ENCODE measurements at places on chromosomes 3 and 15.

DNA sequence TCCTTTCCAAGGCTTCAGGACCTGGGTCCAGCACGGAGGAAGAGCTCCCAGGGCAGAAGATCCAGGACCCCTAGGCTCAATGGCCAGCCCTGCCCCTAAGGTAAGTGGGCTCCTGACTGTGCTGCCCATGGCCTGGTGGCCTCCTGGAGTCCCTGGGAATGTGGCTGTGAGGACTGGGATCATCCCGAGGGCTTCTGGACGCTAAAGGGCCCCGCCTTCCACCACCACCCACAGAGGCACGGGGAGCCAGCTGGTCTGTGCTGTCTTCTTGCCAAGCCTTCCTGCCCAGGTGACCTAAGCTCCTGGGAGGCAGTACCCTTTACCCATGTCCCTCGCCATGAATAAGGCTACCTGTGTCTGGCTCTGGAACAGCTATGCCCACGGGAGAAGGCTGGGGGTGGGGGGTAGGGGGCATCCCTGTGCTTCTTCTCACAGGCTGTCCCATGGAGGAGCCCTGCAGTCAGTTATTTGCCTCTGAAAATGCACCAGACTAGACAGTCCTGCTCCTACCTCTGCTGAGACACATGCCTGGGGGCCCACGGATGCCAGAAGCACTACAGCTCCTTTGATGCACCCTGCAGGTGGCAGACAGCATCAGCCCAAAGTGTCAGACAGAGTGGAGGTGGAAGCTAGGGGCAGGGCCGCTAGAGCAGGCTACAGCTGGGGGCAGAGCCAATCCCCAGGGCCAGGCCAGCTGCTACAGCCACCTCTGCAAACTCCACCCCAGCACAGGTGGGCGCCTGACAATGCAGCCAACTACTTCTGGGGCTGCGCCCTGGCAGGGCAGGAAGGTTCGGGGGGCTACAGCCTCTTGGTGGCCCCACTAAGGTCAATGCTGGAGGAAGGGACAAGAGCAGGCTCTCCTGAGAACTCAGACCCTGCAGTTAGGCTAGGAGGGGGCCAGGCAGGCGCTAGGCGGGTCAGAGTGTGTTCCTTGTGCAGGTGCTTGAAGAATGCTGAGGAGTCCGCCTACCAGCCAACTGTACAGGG is 90.9 kb downstream of the SEC22A start:
- no peak for DNase-seq

DNA sequence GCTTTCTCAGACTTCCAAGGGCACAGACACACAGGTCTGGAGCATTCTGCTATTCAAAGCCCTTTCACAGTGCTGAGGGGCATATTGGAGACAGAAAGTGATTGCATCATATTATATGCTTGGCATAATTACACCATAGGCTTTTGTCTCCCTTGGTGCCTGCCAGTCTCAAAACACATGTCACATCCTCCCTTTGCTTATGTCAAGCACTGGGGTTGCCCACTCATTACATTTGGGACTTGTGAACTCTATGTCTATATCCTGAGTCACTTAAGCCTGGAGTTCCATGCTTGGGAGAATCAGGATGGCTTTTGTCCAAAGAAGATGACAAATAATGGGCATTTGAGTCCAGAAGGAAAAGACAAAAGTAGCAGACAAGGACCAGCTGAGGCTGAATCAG is 12.3 kb upstream of the PDZRN3 start:
- DNase-seq: no peak

- no peak for DNase-seq
These were observed 15.8 kb downstream of the BOC start for GRCh38 chr3:113227146-113227545.

GRCh38 chr3:157099326-157100095 is 60.4 kb downstream of the CCNL1 start:
- DNase-seq: no peak

DNA sequence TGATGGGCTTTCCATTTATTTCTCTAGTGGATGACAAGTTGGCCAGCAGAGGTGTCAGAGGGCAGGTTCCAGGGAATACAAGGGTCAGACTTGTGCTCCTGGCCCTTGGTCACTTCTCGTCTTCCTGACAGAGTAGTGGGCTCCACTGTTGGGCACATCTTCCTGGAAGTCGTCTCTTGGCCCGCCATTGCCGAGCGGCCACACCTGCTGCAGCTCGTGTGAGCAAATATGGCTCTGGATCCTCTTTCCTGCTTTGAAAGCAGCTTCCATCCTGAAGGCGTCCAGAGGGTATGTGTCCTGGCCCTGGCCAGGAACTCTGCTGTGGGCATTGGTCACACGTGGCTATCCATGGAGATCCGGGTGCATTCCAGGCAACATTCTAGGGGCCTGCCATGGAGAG is 100.2 kb downstream of the SNRPN start:
- DNase-seq: no peak

- DNase-seq: no peak
These were observed 37.7 kb upstream of the NAALADL2 start for GRCh38 chr3:174821477-174821876.

DNA sequence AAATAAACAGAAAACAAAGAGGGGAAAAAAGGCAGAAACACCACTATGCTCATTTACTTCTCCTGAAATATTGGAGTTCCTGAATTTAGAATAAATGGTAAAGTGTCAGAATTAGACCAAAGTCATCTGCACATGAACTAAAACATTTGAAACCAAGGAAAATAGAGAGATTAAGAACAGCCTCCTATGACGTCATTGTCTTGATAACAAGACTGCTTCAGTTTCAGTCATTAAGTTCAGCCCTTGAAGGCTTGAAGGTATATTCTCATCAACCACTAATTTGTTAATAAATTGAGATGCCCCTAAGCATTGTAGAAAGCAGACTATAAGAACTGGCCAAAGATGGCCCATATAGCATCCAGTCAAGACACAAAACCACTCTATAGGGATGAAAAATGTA is 2.5 kb downstream of the SUMF1 start:
- DNase-seq: no peak

GRCh38 chr3:46677411-46677726 is 16.1 kb downstream of the ALS2CL start:
- no peak for DNase-seq

GRCh38 chr15:74593122-74593521 is 22.5 kb upstream of the CLK3 start:
- no peak for DNase-seq

DNA sequence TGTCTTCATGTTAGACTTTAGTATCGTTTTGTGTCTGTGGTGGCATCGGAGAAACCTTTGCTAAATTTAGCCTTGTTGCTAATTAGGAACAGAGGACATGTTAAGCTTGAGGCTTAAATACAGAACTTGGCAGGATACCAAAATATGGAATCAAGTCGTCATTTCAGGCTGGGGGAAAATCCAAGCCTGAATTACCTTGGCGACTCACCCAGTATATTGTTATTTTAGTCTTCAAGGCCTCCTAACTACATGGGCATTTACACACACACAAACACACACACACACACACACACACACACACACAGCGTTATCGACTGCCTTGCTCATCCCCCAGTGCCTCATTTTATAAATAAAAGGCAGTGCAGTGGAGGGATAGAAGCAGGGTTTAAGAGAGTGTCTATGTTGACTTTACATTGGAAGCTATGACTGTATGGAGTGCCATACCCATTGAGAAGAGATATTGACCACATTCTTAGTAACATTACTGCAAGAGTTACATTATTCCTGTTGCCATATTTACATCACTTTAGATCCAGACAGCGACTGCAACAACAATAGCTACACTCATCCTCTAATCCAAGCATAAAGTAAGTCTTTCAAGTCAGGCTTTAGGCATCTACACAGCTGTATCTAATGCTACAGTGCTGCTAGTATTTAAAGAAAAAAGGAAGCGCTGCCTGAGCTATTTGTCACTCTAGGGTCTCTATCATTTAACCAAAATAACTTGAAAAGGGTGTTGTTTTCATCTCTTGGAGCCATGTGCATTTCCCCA is 210.8 kb upstream of the SEMA6D start:
- DNase-seq: no peak

DNA sequence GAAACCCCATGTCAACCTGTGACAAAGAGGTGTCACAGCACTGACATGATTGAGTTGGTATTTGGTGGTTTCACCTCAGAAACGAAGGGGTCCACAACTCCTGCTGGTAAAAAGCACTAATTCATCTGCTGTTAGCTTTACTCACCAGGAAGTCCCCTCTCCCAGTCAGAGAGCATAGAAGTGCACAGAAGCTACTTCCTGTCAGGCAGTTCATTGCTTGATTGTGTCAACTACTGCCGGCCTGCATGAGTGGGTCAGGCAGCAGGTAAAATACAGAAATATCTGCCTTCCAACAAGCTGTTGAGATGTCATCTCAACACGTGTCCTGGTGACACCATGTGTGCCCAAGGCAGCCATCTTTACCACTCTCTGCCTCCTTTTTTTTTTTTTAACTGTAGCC is 596.6 kb upstream of the NR2F2 start:
- no peak for DNase-seq

- DNase-seq: no peak
These were observed 15.4 kb downstream of the TMOD3 start for GRCh38 chr15:51844747-51845426.

DNA sequence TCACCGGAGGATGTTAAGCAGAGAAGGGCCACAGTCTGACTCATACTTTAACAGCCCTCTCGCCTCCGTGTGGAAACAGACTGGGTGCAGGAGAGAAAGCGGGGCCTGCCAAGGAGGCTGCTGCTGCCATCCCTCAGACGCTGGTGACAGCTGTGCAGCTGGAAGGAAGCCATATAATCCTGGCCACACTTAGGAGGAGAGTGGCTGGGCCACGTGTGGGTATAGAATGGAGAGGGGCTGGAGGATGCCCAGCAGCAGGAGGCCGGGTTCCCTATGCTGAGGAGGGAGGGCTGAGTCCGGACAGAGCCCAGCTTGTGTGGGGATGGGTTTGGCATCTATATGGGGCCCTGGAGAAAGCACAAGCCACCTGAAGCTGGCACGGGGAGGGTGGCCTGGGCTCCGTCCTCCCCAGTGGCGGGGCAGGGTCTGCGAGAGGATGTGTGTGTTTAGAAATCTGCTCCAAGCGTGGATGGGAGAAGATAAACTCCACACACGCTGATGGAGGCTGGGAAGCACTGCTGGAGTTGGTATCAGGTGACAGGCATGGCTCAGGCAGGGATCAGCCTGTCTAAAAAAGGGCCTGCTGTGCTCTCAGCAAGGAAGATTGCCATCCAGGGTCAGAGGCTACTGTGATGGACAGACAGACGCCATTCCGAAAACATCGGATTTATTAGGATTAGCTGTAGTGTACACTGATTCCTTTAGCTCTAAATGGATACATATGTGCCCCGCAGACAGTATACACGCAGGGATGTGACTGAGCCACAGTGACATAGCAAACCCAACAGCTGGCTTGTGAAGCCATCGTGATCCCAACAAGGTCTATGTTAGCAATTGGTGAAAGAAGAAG is 15.9 kb downstream of the ABTB1 start:
- DNase-seq: no peak

GRCh38 chr15:57323806-57324589 is 52.3 kb upstream of the CGNL1 start:
- no peak for DNase-seq

- DNase-seq: no peak
These were observed 36.6 kb downstream of the CCK start for GRCh38 chr3:42229266-42229941.

GRCh38 chr15:62456011-62456920 is 291.2 kb upstream of the C2CD4B start:
- DNase-seq: no peak

DNA sequence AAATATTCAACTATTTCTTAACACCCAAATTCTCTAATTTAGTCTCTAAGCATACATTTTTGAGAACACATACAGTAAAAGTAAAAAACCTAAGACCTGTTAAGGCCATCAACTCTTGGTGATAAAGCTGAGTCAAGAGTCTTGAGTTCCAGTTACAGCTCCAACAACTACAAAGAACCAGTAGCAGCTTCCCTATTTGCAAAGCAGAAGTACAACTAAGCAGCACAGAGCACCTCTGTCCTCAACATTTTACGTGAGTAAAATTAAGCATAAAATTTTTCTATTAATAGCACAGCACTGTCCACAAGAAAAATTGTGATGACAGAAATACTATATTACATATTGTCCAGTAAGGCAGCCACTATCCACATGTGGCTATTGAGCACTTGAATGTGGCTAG is 4.4 kb downstream of the PCOLCE2 start:
- no peak for DNase-seq

- no peak for DNase-seq
These were observed 841.9 kb downstream of the VGLL3 start for GRCh38 chr3:86149054-86149453.

DNA sequence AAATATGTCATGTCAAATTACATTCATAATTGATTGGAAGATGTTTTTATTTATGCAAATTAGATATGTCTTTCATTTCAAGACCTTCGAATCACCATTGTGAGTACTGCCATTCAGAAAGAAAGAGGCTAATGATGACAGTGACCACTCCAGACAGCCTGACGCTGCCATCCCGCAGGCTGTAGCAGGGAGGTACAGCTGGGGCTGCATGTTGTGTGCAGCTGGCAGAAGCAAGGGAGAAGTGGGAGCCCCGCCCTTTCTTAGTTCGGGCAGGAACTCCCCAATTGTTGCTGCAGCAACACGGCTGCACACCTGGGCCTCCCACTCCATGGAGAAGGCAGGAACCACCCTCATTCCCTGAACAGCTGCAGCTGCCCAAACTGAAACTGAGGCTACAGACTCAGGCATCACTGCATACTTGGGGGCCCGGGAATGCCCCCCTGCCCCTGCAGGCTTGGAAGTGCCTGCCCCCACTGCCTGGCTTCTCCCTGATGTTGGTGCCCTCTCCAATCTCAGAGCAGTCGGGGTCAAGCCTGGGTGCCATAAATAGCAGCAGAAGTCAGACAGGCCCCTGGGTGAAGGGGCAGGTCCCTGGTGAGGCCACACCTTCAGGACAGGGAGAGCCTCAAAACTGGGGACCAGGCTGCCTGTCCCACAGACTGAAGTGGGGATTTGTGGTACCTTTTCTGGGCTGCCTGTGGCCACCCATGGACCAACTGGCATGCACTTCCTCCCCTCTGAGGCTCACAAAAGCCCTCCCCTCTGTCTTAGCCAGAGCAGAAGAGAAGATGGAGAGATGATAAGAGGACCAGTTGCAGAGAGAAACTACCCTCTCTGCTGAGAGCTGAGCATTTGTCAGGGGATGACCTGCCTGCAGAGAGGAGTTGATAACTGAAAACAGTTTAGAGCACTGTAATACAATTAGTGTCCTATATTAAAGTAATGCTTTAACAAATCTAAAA is 964.6 kb downstream of the SI start:
- no peak for DNase-seq

DNA sequence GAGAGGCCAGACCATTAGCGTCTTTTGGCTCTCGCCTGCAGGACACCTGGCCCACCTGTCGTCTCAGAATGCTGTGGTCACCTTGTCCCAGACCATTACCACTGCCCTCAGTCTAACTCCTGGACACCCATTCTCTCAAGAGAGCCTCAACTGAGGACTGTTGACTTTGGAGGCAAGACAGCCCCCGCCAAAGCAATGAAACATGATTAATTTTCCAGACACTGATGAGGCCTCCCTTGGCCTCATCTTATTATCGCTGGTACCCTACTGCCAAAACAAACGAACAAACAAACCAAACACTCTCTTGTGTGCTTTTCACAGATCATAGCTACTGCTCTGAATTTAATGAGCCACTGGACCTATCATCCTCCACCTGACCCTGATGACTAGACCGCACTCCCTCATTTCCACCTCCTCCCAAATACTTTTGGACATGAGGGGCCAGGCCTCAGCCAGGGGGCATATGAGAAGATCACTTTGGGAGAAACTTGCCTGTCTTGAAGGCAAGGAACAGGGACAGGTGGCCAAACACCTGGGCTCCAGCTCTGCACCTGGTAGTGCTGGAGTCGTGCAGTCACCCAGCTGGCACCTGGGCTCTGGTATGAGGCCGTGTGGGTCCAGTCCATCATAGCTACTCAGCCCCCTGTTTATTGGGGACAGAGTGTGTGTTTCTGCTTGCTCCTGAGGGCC is 27.6 kb downstream of the ALS2CL start:
- no peak for DNase-seq
